ENCODE measurements at places on chromosomes 5 and 9.
A peak's percentile ranks its signal among the peaks of the same experiment; 100 is the strongest.

DNA sequence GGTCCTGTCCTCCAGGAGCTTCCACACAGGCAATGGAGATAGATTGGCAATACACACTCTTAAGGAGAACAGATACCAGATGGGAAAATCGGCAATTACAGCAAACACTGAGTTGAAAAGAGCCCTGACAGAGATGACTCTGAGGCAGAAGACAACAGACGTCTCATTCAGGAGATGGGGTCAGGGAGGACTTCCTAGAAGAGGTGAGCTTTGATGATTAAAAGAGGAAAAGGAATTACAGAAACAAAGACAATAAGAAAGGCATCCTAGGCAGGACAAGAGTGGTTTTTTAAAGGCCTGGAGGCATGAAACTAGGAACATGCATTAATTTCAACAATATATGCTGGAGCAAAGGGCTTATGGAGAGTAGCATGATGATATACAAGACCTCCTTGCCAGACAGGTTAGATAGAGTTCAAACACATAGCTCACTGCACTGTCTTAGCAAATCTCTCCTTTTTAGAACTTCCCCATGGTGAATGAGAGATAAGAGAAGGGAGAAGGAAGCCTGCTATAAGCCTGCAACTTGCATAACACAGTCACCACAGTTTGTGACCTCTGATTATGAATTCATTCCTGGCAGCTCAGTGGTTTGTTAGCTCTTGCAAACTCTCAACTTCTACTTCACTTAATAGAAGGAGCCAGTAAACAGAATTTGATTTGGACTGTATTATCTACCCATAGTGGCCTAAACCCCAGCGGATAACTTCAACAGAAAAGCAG, 48.5 kb downstream of the SIL1 start:
- DNase-seq, result peak; percentile 49

DNA sequence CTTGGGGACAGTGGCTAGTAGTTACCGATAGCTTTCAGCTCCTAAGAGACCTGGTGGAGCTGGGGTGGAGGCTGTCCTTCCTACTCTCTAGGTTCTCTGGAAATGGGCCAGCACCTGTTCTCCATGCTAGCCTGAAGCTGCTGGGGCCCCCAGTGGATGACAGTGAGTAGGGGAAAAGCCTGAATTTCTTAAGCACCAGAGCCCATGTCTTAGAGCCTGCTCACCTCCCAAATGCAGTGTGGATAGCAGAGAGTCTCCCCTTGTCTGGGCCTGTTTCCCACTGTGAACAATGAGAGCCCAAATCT, 105.8 kb downstream of the DAB2IP start:
- no peak for DNase-seq

DNA sequence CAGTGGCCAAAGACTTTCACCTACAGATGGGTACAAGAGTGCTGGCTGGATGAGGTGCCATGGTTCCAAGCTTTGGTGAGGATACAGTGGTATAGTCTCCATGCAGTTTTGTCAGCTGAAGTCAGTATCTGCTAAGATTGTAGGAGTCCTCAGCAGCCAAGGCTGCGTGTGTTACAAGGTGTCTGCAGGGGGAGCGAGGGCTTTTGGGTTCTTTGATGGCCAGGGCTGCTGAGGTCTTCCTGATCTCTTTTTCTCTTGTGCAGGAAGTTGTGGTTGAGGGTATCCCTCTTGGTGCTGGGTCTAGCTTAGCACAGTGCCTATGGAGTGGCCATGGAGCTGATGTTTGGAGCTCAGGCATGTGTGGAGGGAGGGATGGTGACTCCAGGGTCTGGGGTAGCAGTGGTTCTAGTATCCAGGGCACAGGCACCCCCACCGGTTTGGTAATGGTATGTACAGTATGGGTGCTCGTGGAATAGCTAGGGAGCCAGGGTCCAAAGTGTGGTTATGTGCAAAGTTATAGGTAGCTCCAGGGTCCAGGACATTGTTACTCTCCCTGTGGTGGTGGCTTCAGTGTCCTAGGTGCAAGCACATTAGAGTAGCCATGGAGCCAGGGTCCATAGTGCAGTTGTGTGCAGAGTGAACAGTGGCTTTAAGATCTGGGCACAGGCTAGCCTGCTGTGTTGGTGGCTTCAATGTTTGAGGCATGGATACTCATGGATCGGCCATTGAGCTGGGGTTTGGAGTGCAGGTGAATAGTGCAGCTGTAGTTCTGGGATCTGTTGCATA, 36.7 kb downstream of the CNTLN start:
- DNase-seq, result no peak

DNA sequence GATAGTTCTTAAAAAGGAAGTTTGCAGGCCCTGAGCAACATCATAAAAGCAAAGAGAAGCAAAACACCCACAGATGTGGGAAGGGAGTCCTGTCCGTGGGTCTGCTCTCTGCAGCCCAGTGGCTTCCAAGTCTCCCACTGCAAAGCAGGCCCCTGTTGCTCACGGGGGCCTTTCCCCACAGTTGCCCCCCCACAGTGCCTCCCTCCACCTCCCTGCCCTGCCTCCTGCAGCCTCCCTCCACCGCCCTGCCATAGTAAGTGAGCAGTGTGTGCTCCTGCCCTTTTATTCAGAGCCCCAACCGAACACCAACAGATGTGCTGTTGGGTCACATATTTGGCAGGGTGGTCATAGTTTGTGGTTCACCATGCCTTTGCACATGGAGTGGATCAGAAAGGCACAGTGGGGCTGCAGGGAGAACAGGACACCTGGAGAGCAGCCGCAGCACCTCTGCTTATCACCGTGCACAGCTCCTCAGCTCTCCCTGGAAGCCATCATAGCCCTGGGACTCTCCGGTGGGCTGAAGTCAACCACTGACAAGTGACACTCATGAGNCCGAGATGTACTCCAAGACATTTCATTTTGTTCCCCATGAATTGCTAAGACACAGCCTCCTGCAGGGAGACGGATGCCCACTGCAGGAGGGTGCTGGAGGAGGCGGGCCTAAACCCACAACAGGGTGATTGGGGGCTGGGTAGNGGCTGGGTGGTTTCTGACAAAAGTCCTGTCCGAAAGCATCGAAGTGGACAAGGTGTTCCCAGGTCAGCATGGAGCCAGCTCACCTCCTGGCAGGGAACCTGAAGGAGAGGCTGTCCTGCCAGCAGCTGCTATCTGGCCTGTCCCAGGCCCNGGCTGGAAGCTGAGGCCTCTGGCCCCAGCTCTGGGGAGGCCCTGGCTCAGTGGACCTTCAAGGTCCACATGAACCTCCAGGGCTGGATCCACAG, 278.9 kb downstream of the GADD45G start:
- DNase-seq, result no peak

DNA sequence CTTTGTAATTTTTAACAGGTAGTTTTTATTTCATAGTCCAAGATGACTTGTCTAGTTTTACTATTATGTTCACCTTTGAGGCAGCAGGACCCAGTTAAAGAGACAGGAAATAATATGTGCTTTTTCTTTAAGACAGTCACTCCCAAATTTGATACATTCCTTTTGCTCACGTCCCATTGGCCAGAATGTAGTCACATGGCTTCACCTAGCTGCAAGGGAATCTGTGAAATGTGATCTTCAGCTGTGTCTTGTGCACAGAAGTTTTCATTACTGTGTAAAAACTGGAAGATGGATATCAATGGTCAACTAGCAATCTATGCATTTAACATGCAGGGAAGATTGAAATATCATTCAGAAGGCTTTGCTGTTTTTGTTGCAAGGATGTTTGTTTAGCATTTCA, 41.1 kb downstream of the XRCC4 start:
- DNase-seq, result no peak

DNA sequence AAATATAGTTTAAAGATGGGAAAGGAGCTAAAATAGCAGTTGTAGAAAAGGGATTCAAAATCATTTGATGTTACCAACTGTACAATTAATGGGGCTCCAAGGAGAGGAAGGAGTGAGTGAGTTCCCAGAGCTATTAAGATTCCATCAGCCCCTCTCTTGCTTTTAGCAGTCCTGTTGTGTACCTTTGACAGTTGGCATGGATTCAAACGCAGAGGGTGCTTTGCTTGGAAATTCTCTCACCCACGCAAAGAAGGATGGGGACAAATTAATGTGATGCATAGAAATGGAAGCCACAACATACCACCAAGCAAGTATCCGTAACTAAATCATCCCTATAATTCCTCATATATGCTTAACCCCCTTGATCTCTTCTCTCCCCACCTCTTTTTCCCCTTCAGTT, 461.3 kb downstream of the EBF1 start:
- DNase-seq, result no peak

- DNase-seq, result peak; percentile 53
Observed at GRCh38 chr5:131109540-131110255, 55.4 kb downstream of the HINT1 start.

DNA sequence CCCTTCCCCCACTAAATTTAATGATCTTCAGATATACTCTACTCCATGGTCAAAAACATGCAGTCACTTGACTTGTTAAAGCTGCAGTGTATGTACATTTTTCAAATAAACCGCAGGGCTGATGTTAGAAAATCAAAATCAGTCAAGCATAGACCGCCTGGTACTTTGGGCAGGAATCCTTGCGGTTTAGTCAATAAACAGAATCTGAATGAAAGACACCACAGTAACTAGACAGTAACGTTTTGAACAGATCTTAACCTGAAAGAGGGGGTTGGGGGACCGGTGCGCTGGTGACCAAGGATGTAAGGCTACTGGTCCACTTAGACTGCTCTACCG, 188.8 kb downstream of the BNC2 start:
- no peak for DNase-seq

DNA sequence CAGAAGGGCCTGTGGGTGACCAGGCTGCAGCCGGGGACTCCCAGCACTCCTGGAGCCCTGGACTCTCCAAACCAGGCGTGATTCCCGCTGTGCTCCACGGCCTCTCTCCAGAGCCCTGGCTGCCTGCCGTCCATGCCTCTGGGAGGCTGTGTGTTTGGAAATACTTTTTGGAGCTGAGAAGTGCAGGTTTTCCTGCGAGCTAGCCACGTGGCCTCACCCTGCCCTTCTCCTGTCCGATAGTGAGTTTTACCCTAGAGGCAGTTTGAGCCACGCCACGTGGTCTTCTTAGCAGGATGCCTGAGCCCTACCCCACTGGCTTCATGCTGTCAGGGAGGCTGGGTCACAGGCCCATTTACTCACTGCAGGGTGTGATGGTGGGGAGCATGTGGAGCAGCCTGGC, 71.3 kb downstream of the COL5A1 start:
- no peak for DNase-seq

- no peak for DNase-seq
Observed at GRCh38 chr5:375921-376798, 54.6 kb downstream of the AHRR start.

DNA sequence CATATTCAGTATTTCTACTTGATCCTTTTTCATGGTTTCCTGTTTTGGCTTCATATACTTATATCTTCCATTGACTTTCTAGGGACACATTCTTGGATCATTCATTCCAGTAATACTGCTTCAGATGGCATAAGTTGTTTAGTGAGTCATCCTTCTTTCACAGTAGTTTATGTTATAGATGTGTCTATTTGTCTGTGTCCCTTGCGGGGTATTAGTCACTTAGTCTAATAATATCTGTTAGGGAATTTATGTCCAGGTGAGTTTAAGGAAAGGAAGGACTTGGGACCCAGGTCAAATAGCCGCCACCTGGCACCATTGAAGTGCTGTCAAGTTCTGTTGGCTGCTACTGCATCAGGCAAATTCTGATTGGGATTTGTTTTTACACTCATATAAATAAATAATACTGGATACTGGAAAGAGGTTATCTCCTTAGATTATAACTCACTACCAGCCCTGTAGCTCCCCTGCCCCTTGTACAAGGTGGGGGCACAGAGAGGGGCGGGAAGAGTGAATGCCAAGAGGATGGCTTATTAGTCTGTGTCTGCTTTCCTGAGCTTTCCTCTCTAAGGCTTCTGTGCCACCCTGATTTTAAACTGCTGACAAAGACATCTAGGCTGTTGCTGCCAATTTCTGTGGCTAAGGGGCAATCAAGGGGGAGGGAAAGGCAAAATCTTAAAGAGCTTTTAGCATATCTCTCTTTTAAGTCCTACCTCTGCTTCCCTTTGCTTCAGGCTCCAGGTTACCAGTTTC, 64.9 kb downstream of the CDC42SE2 start:
- peak; percentile 86 for DNase-seq

DNA sequence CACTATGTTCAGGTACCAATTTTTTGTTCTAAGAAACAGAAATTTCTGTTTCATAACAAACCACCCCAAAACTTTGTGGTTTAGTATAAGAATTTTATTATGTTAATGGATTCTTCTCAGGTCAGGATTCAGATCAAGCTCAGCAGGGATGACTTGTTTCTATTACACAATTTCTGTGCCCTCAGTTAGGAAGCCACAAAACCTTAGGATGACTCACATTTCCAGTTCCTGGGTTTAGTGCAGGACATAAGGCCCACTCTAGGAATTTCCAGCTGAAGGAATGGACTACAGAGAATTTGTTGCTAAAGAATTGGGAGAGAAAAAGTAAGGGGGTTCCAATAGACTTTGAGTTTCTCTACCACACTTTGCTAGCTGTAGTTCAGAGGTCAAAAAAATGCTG, 629.3 kb downstream of the ANXA1 start:
- DNase-seq, result peak; percentile 93

GRCh38 chr5:176541338-176542134, 4.3 kb upstream of the RNF44 start:
- DNase-seq, result peak; percentile 34

DNA sequence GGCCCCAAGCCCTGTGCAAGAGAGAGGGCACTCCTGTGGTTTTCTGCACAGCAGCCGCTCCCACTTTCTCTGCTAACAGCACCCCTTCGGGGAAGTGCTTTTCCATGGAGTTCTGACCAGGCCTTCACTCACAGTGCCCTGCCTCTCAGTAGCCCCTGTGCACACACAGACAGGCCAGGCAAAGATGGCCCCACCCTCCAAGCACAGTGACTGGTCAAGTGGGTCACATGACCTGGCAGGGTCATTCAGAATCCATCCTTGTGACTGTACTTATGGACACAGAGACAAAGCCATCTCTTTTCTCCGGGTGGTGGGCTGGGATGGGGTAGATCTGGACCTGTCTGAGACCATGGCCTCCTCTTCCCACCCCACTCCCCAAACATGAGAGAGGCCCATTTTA, 82.5 kb downstream of the PSD2 start:
- DNase-seq, result no peak

DNA sequence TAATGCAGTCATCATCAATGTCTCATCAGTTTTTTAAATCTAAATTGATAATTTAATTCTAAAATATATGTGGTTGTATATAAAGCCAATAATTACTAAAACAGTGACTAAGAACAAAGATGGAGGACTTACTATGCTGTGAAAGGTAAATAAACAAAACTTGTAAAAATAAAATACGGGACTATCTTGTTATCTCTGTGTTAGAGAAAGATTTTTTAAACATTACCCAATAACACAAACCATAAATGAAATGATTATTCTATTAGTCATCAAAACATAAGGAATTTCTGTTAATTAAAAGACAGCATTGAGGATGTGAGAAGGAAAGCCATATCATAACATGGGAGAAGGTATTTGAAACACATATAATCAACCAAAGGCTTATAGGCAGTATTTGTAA, 226.2 kb upstream of the SMC2 start:
- DNase-seq, result no peak

DNA sequence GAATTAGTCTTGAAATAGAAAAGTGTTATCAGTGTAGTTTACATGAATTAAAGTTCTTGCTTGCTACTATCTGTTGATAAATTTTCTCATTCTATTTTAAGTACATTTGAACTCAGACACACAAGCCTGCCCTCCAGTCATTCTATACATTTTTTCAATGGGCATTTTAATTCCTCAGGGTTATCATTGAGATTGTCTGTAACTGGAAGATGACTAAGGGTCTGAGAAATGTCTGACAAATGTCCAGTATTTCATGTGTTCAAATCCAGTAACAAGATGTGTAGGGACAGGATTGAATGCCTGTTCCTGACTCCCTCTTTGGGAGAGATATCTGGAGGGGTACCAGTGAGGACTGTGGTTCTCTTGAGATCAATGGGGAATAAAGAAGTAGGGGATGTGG, 223.9 kb upstream of the ADAMTSL1 start:
- no peak for DNase-seq

GRCh38 chr5:115842089-115842935, 577 bp downstream of the AP3S1 start:
- DNase-seq, result peak; percentile 84

All from mesenchymal stem cell (in vitro differentiated cells and primary cell).